Stimulated activated CD4-positive, alpha-beta T cell treated with anti-CD3 and anti-CD28 coated beads, TNF-alpha, amount 100 ng/mL, for 1 hour (primary cell): ENCODE measurements at places on chromosomes 12 and 14.

DNA sequence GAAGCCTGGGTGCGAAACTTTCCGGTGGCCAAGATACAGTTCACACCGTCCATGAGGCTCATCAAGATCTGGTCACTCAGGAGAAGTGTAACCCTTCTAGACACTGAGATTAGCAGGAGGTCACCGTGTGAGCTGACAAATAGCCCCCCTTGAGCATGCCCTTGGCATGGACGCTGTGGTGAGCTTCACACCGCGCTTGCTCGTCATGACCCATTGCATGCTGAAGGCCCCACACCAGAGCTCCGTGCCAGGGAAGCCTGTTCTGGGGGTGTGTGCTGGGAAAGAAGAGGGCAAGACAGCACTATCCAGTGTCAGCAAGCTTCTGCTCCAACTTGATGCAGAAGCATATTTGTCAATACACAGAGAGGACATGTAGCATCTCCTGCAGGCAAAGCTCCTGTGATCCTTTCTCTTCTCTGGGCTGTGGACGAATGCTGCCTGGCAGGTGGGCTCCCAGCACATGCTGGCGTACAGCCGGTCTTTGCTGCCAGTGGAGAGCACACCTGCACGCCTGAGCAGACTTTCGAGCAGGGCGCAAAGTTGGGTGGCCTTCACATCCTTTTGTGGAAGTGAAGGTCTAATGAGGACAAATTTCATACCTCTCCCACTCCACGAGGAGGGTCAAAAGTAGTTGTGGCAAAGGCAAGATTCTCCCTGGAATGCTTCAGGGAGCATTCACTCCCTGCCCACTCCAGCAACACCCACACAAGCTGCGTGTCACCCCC lies 126.9 kb upstream of the FKBP4 start:
- no peak for DNase-seq

- DNase-seq, result no peak
Measured at GRCh38 chr12:115485967-115486366, 791.5 kb downstream of the MED13L start.

DNA sequence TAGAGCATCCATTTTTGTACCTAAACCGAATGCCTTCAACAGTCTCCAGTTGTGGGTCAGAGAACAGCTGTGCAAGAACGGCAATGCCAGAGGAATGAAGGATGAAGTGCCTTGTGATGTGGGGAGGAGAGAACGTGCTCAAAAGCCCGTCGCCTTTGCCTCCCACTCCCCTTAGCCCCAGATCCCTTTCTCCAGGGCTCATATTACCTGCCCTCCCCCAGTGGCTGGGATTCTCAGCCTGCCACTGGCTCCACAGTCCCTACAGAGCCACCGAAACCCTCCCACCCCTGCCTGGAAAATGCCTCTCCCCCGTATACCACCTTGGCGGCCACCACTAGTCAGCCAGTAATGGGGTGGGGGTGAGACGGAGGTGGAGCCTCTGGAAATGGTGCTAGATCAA lies 158.5 kb downstream of the ZFP36L1 start:
- no peak for DNase-seq

- no peak for DNase-seq
Measured at GRCh38 chr12:126681676-126682075, 1585.3 kb upstream of the TMEM132C start.

- DNase-seq, result no peak
Measured at GRCh38 chr14:73402579-73402978, 55.8 kb downstream of the NUMB start.

GRCh38 chr12:89016970-89017778 lies 335.1 kb downstream of the DUSP6 start:
- DNase-seq, result no peak
